ENCODE measurements at places on chromosomes 4 and X.

- no peak for DNase-seq
Measured at GRCh38 chrX:17859609-17860178, 1.4 kb downstream of the RAI2 start.

DNA sequence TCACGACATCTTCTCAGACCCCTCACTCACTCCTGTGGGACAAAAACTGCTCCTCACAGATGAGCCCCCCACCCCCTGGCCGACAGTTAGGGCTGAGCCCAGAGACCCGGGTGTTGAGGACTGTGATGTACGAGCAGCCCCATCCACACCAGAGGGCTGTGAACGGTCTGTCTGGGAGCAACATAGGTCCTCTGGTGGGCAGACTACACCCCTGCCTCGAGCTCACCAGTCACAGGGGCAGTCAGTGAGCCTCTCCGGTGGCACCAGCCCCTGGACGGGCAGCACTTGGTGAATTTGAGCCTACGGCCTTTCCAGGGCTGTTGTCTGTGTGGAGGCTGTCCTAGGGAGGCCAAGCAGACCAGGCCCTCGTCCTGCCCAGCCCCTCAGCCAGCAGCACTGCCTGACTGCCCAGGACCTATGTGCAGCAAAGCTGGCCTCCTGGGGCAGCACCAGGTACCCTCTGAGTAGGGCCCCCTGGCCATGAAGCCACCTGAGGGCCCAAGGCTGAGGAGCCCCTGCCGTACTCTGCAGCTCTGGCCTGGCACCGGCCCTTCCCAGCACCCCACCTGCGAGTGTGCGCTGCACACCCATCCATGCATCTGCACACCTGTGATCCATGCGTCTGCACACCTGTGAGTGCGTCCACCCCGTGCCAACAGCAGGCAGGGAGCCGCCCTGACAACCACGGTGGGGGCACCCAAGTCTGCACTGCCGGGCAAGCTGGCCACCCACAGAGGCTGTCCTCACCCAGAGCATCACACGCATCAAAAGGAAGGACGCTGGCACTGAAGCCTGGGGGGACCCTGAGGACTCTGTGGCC is 111.6 kb upstream of the NKX1-1 start:
- no peak for DNase-seq

GRCh38 chr4:19993242-19993641 is 258.5 kb upstream of the SLIT2 start:
- DNase-seq = no peak

GRCh38 chr4:48071191-48071590 is 54.6 kb downstream of the NIPAL1 start:
- DNase-seq = no peak

- no peak for DNase-seq
Measured at GRCh38 chr4:184885602-184886001, 59.8 kb upstream of the ACSL1 start.

- no peak for DNase-seq
Measured at GRCh38 chr4:47763279-47763678, 74.6 kb downstream of the CORIN start.

DNA sequence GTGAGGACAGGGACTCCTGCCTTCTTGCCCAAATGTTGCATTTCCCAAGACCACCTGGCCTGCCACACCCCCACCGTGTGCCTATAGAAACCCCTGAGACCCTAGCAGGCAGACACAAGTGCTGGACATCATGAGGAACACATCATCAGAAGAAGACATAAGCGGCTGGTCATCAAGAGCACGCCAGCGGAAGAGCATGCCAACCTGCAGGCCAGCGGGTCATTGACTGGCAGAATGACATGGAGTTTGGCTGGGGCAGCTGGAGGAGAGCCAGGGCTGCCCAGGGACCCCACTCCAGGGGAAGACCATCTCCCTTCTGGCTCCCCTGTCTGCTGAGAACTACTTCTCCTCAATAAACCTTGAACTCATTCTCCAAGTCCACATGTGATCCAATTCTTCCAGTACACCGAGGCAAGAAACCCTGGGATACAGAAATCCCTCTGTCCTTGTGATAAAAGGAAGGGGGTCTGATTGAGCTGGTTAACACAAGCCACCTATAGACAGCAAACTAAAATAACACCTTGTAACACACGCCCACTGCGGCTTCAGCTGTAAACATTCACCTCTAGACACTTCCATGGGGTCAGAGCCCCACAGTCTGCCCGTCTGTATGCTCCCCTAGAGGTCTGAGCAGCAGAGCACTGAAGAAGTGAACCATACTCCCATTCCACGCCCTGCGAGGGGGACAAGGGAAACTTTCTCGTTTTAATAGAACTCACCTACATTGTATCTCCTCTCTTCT is 164.8 kb upstream of the EMCN start:
- no peak for DNase-seq

- DNase-seq = peak; percentile 96
Measured at GRCh38 chr4:156999175-156999517, 27.5 kb upstream of the PDGFC start.

GRCh38 chr4:42460043-42460442 is 62.8 kb downstream of the SHISA3 start:
- DNase-seq = no peak

GRCh38 chrX:153631907-153632594 is 15.0 kb upstream of the DUSP9 start:
- DNase-seq = no peak

DNA sequence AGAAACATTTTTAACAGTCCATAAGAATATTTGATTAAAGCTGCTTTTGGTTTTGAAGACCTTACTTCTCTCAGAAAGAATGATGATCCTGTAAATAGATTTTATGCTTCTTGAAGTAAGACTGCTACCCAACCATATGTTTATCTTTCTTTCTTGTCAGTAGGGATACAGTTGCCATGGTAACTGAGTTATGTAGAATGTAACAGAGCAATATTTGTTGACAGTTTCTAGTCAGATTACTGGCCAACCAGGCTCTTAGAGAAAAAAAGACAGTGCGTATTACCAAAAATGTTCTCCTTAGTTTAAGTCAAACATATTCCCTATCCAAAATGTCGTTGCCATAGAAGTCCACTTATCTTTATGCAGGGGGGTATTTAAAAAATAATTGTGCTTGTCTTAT is 456.8 kb downstream of the PRR32 start:
- no peak for DNase-seq

DNA sequence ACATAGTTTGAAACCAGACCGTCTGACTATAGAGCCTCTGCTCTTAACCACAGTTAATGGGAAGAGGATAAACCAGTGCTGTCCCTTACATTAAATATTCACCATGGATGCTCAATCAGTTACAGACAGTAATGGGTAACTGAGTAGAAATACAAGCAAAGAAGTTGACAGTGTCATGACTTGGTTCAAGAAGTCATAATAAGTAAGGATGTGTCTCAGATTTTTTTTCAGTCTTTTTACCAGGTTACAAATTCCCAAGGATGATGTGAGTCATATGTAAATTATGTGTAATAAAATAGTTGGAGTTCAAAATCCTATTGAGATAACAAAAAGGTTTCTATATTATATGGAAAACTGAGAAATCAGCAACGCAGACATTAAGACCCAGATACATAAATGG is 31.1 kb downstream of the ZCCHC4 start:
- DNase-seq = no peak

DNA sequence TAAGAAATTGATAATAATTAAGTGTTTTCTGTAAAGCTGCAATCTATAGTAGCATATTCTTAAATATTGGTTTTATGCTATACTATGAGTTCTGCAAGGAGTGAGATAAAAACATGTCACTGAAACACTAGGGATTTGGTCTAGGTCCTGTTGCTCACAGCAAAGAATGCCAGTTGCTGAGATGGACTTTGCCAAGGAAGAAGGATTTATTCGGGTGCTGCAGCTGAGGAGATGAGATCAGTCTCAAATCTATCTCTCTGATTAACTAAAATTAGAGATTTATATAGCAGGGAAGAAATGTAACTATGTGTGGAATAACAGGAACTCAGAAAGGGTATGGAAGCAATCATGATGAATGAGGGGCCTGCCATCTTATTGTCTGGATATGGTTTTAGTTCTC is 1569.9 kb downstream of the PCDH7 start:
- no peak for DNase-seq

- no peak for DNase-seq
Measured at GRCh38 chr4:185840201-185840600, 28.2 kb upstream of the SORBS2 start.

DNA sequence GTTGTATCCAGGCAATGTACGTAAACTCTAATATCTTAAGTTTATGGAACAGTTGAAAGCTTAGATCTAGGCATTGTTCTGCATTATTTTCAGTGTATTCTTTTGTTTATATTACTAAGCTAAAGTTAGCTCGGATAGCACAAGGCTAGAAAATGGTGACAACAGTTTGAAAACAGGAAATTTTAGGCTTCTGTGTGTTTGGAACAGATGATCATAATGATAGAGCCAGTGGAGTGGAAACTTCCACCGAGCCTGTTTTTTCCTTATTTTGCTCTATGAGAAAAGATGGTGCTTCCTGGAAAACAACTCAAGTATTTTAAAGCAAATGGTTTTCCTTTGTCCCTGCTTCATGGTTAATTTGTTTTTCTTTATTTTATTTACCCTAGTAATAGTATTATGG is 70.8 kb downstream of the GAB1 start:
- DNase-seq = peak; percentile 90

DNA sequence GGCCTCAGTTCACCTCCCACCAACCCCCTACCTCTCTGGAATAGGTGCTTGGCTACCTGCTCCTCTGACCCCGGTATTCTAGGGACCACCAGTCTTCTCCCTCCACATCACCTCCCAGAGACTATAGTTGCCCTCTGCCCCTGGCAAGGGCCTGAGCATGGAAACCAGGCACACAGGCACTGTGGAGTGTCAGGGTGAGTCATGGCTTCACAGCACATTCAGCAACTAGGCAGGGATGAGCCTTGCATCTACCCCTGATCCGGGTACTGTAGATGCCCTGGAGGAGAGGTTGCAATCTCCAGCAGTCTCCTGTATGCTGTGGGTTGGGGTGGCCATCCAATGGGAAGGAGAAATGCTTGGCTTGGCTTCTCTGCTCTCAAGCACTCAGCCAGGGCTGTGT is 472.7 kb downstream of the IDS start:
- DNase-seq = no peak

GRCh38 chrX:148580016-148580415 is 79.6 kb downstream of the AFF2 start:
- no peak for DNase-seq

DNA sequence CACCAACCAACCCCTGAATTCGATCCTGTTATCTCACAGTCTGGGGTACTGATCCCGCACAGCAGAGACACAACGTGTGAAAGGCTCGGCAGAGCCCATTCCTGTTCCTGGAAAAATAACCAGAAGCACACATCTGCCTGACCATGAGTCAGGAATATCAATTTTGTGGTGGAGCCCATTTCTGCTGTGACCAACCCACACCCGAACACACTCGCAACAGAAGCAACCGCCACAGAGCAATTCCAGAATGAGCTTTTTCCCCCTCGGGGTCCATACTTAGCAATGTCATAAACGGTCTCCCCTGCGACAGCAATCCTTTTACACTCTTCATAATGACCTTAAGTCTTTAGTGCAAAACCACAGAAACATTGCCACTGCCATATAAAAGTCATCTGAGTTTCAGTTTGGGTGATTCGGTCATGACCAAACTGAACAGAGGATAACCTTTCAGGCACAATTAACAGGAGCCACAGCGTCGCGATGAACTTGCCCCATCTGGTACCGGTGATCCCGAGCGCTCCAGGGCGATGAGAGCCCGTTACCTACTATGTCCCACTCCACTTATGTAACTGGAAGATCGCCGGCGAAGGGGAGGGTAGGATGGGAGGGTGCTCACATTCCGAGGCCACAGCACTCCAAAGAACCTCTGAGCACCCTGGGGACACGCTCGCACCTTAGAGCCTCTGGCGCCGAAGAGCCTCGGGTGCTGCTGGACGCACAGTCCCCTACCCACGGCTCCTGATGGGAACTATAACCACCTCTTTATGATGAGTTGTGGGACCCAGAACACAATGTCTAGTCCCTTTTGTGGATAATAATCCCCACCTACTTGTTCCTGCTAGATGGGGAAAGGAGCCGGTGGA is 1.1 kb downstream of the MECP2 start:
- DNase-seq = peak; percentile 11

DNA sequence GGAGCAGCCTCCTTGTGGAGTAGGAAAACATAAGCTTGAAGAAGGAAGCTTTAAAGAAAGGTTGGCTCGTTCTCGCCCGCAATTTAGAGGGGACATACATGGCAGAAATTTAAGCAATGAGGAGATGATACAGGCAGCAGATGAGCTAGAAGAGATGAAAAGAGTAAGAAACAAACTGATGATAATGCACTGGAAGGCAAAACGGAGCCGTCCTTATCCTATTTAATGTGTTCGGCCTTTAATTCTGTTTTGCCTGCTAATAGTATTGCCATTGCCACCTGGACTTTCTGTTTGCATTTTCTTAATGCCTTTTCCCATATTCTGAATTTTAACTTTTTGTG is 1.4 kb downstream of the TCEAL1 start:
- no peak for DNase-seq

DNA sequence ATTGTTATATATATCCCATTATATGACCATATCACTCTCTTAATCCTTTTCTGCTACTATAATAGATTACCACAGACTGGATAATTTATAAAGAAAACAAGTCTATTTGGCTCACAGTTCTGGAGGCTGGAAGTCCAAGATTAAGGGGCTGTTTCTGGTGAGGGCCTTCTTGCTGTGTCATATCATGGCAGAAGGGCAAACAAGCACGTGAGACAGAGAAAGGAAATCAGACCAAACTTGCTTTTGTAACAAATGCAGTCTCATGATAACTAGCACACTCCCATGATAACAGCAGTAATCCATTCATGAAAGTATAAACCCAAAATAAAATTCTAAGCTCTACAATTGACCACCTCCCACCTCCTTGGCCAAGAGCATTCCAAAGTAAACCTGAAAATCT is 16.3 kb upstream of the TAB3 start:
- no peak for DNase-seq

- DNase-seq = no peak
Measured at GRCh38 chr4:38308728-38309311, 348.6 kb downstream of the PTTG2 start.

- no peak for DNase-seq
Measured at GRCh38 chrX:5958523-5958922, 270.1 kb downstream of the NLGN4X start.
